ENCODE measurements at places on chromosomes 6 and 20.

DNA sequence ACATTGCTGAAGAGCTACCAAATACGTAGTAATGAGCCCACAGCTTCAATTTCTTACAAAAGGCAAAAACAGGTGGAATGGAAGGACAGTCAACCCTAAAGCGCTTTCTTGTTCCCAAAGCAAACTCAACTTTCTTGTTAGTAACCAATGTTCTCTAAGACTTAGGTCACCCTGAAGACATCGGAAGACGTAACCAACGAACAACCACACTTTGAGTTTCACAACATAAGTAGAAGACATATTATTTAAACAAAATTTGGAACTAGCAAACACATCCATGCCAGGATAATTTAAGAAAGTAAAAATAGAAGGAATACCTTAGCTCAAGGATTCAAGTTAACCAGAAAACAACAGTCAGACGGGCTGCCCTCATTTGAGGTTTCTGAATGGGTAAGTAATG is 51.0 kb downstream of the CNKSR3 start:
- DNase-seq, result no peak

DNA sequence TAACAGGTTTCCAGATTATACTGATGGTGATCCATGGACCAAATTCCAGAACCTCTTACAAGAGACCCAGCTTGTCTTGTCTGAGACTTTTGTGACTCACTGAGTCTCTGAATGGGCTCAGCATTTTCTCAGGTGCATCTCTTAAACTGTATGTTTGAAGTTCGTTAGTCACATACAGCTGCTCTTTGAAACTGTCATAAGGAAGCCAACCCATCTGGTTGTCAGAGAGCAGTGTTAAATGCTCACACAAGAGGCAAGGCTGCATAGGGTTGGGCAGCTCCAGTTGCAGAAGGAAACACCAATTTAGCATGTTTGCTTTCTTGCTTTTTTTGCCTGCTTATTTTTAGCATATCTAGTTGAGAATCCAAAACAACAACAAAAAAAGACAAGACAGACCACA is 47.1 kb downstream of the TRIM27 start:
- DNase-seq, result no peak

DNA sequence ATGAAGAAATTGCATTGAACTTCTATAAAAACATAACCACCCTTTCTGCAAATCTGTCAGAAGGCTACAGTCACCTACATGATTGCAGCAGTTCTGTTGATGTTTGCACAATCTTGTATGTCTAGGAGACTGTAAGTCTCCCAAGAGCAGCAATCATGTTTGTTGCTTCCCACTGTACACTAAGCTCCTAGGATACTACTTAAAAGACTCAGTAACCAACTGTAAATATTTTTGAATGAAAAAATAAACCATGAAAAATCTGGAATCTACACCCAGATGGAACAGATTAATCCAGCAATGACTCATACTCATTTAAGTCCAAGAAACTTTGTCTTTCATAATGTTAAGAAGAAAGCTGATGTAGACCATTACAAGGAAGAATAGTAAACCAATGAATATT is 168.5 kb upstream of the ATXN1 start:
- no peak for DNase-seq

GRCh38 chr20:61801065-61801360 is 264.7 kb downstream of the TAF4 start:
- DNase-seq, result no peak

- no peak for DNase-seq
Observed at GRCh38 chr20:36349384-36350170, 43.4 kb downstream of the DLGAP4 start.

DNA sequence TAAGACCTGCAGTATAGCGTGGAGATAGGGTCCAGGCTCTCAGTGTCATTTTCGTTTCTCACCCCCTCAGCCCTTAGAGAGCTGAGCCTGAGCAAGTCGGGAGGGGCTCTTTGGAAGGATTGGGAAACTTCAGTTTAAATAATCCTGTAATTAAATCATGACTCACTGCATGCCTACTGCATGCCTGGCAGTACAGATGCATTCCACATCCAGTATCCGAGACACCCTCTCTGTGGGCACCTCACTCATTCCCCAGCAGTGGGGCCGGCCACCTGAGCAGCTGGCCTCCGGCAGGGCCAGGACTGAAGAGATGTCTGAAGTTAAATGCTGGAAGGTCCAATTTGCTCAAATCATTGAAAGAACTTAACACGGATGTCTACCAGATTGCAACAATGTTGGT is 316.6 kb downstream of the THBS2 start:
- DNase-seq, result no peak

DNA sequence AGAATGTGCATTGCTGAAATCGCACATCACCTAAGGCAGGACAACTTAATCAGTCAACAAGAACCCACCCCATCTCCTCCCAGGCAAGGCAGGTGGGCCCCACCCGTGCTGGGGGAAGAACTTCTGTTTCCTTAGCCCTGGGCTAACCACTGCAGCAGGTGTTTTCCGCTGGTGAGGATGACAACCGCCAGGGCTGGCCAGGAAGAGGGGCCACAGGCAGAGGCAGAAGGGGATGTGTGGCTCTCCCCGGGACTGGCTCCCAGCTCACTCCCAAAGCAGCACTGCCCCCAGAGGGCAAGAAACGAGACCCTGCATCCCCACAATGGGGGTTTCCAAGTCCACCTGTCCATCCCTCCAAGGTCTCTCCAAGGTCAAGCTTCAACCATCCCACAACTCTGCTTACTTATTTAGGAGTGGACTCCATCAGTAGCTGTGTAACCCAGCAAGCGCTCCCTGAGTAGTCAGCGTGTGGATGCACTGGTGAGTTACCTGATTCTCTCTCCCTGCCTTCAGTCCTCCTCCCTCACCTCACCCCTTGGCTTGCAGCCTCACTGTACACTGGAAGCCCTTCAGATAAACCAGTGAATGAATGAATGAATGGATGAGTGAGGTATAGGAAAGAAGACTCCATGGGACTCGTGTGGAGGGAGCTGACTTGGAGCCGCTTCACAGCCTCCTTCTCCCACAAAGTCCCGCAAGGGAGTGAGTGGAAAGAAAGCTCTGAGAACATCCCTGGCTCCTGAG is 168.2 kb upstream of the CST7 start:
- no peak for DNase-seq

DNA sequence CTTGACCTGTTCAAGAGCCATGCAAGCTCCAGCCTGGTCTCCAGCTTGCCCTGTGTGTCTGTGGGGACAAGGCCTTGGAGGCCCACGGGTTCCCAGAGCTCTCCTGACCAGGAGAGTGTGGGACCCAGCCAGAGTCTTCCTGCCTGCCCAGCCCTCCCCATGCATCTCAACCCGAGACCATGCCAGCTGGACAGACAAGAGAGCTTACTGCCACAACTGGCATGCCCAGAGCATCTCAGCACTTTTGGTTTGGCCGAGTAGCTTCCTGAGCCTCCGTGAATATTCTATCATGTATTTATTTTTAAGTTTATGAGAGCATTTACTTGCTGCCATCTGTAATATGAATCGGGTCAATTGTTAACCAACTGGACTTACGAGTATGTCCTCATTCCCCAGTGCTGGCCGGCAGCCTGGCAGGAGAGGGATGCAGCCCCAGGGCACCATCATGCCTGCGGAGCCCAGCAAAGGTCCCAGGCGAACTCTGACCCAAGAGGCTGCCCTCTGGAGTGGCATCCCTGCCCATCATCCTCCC is 14.9 kb downstream of the IP6K3 start:
- no peak for DNase-seq

DNA sequence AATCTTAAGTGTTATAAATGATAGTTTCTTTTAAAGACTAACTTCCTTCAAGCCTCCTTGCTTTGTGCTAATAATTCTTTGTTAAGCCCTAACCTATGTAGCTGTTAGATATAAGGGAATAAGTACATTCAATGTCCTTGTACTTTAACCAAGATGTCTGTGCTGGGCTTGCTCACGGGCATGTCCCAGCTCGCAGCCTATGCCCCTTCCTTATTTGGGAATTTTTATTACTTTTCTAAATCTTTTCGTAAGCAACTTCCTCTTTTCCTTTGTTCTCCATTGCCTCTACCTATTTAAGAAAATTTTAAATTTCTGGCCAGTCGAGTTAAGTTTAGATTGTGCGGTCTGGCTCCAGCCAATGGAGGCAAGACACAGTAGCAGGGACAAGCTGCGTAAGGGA is 26.0 kb upstream of the CDK19 start:
- peak; percentile 18 for DNase-seq

DNA sequence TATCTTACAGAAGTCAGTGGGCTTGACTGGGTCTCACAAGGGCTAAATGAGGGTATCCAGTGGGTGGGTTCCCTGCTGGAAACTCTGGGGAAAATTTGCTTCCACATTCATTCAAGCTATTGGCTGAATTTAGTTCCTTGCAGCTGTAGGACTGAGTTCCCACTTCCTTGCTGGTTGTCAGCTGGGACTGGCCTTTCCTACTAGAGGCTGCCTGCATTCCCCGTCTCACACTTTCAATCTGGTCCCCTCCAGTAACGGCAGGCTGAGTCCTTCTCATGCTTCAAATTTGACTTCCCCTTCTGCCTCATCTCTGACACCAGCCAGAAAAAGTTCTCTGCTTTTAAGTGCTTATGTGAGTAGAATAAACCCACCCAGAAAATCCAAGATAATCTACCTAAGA is 4.4 kb downstream of the CSNK2A1 start:
- no peak for DNase-seq

GRCh38 chr6:74607934-74608333 is 597.9 kb downstream of the COL12A1 start:
- DNase-seq, result no peak

DNA sequence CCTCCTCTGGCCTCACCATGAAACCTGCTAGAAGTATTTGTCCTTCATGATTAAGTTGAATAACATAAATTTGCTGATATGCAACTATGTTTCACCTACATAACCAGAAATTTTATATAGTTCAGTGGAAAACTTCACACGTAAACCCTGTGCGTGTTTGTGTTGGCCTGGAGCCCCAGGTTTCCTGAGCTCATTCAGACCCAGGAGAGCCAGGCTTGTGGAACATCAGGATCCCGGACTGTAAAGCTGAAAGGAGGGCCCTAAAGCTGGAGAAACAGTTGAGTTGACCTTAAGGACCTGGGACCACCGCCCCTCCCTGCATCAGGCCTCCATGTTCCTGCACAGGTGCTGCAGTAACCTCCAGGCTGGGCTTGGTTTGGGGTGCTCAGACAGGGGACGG is 3.1 kb upstream of the SPATS1 start:
- no peak for DNase-seq

DNA sequence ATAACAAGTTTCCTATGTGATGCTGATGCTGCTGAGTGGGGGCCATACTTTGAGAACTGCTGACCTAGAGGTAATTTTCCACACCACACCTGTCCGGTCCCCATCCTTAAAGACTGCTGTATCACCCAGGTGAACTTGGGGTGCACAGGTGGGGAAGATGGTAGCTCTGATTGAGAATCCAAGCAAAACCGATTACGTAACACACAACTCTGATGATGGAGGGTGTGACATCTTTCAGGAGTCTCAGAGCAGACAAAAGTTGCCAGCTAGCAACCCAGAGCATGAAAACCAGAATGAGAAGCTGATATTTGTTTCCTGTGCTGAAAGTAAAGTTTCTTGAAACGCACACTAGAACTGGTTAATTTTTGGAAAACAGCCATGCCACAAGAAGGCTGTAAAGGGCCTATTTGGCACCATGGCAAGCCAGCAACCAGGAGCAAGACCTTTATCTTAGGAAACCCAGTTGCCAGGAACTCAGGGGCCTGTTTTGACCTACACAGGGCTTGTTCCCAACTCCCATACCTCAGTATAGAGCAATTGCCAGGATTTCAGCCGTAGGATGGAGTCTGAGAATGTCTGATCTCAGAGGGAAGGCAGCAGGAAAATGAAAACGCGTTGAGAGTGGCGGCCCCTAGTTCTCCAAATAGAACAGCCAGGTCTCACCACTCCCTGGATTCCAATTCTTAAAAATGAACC is 21.6 kb upstream of the TBC1D7 start:
- DNase-seq, result no peak

DNA sequence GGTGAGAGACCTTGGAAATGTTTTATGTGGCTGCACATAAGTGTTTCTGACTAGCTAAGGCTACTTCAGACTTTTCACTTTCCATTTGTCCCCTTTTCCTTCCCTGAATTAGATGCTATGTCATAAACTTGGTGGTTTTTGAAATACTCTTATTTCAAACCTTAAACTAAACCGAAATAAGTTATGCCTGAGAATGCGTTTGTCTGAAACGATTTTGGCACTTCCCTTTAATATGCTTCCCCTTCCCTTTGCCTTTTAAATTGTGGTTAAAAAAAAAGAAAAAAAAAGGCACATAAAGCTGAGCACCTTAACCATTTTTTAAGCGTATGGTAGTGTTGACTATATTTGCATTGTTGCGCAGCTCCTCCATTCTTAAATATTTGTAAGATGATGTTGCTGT is 14.3 kb downstream of the ZNF451 start:
- DNase-seq, result no peak

DNA sequence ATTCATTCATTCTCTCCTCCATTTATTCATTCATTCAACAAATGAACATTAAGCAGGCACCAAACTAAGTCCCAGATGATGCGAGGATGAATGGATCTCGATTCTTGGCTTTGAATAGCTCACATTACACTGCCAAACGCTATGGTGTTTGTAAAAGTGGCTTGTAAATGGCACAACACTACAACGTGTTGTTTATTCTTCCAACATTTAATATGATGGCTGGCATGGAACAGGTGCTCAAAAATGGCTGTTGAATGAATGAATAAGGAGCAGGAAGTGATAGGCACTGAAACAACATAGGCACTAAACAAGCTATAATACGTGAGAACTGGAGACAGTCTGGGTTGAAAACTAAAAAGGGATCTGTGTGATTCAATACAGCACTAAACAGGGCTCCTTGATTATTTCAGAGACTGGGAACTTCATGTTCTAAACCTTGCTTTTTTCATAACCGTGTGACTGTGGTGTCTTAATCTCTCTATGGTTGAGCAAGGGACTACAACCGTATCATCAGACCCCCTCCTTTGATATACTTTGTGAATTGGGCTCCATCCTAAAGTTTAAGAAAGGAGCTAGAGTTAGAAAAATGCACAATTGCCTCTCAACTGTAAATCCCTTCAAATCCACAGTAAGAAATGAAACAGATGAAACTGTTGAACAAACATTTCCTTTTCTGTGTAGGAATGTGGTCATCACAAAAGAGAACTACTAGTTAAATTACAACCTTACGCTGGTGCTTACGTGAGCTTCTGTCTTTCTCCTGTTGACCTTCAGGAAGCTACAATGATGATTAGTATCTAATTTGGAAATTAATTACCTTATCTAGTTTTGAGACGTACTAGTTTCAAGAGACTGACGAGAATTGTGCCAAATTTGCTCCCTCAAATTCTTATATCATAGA is 16.9 kb upstream of the SLC16A10 start:
- no peak for DNase-seq
